ENCODE measurements at places on chromosomes 4 and X.

GRCh38 chr4:128751354-128751753, 58.1 kb upstream of the JADE1 start:
- no peak for DNase-seq

DNA sequence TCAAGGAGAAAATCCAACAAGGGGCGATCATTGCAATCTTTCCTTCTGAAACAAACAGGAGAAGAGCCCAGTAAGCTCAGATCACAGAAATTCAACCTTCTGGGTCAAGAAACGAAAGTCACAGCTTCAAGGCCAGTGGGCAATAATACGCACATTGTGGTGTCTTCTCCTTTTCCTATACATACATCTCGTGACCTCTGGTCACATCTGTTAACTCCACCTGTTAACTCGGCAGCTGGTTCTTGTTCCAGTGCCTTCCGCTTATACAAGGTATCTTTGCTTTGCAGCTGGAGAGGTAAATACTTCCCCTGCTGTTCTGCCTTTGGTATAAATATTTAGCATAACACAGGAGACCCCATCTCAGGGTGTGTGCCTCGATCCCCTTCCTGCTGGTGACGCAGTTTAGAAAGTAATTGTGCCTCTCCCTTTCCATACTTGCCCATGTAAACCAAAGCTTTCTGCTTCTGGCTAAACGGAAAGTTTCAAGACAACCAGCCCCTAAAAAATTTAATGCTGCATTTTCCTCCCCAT, 45.0 kb downstream of the CCDC149 start:
- DNase-seq: no peak

GRCh38 chr4:186326391-186326790, 60.4 kb downstream of the F11 start:
- DNase-seq: no peak

GRCh38 chr4:10959586-10959985, 275.0 kb upstream of the CLNK start:
- DNase-seq: no peak

DNA sequence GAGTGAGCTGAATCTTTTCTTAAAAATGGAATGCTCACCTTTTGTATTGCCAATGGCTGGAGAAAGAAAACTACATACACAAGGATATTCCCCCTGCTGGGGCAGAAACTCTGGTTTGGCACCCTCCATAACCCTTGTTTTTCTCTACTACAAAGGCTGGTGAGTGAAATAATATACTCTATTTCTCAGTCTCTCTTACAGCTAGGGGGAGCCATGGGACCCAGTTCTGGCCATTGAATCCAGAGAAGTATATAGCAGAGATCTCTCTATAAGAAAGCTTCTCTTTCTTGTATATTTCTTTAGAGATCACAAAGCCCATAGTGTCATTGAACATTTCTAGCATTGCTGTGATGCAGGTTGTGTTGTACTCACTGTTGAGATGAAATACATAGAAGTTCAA, 49.8 kb downstream of the SMPX start:
- DNase-seq: no peak

GRCh38 chr4:164924670-164925238, 47.8 kb downstream of the APELA start:
- DNase-seq: no peak

- no peak for DNase-seq
Measured at GRCh38 chrX:48676893-48677270, 6.7 kb upstream of the WAS start.

All from eye (tissue), 1 donor.